Activated CD8-positive, alpha-beta memory T cell treated with anti-CD3 and anti-CD28 coated beads, Interleukin-2, amount 10 ng/mL, durations not matched to agents 7 days and 5 days (primary cell): ENCODE measurements at places on chromosomes 12 and 14. TPM values are rescaled to one million over a fixed set of nuclear protein-coding genes. Genes with fewer than 3 reads are reported as not detected.
A peak's percentile ranks its signal among the peaks of the same experiment; 100 is the strongest.

DNA sequence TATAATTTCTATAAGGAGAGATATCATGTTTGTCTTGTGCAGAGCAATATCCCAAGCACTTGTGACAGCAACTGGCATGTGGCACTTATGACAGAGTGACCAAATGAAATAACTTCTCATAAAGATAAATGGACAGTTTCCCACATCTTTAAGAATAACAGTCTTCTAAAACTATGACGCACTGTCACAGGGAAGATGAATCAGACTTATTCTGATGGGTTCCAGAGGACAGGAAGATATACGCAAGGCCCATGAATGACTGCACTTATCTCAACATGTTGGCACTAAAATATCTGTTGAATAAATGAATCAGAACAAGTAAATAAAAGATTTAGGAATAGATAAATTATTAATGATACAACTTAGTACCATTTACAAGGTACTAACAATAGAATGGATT, 465.8 kb upstream of the SYT1 start:
- no peaks in the 10 kb centered on the region for H3K27me3 ChIP-seq
- no peak overlapping the region for H3K4me3 ChIP-seq
- H3K4me1 ChIP-seq: no peaks in the 10 kb centered on the region
- no peak overlapping the region for H3K27ac ChIP-seq
- H3K36me3 ChIP-seq: no peaks in the 10 kb centered on the region

DNA sequence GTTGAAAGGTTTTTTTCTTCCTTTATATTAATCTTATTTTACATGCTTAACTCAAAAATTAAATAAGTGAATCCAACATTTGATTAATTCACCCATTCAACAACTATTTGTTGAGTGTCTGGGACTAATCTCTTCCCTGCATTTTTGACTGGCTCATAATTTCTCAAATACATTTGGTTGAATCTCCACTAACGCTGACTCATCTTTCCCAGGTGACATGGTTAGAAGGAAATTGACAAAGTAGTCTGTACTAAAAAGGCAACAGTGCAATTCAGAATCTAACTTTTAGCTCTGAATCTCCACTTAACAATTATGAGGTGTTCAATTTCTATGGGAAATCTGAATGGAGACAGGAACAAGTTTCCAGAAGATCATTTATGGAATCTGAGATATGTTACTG, 88.9 kb downstream of the LIN7A start:
- H3K27ac ChIP-seq: no peak overlapping the region
- H3K4me1 ChIP-seq: no peaks in the 10 kb centered on the region
- no peak overlapping the region for H3K4me3 ChIP-seq
- H3K36me3 ChIP-seq: no peaks in the 10 kb centered on the region
- H3K27me3 ChIP-seq: no peaks in the 10 kb centered on the region
- DNase-seq: no peak

CPNE6 gene
- total RNA-seq: not detected

GRCh38 chr14:93039649-93040315, 75.9 kb downstream of the ITPK1 start:
- H3K36me3 ChIP-seq: no peaks in the 10 kb centered on the region
- H3K4me3 ChIP-seq: no peak overlapping the region
- peaks cover 68% of the 10 kb centered on the region for H3K4me1 ChIP-seq
- no peak for DNase-seq
- H3K27ac ChIP-seq: peak overlapping the region; percentile 7

- peaks cover 13% of the 10 kb centered on the region for H3K4me1 ChIP-seq
- H3K27me3 ChIP-seq: no peaks in the 10 kb centered on the region
- H3K27ac ChIP-seq: no peak overlapping the region
- H3K36me3 ChIP-seq: peaks cover 5% of the 10 kb centered on the region
- no peak overlapping the region for H3K4me3 ChIP-seq
These were observed 72.5 kb upstream of the FERMT2 start for GRCh38 chr14:53023325-53023724.

FKBP3 gene
- 65.2 TPM for total RNA-seq

GRCh38 chr12:49507139-49507538, 31.7 kb upstream of the KCNH3 start:
- H3K27me3 ChIP-seq: no peaks in the 10 kb centered on the region
- DNase-seq: no peak
- no peak overlapping the region for H3K27ac ChIP-seq
- H3K4me3 ChIP-seq: no peak overlapping the region
- peaks cover 3% of the 10 kb centered on the region for H3K36me3 ChIP-seq

DNA sequence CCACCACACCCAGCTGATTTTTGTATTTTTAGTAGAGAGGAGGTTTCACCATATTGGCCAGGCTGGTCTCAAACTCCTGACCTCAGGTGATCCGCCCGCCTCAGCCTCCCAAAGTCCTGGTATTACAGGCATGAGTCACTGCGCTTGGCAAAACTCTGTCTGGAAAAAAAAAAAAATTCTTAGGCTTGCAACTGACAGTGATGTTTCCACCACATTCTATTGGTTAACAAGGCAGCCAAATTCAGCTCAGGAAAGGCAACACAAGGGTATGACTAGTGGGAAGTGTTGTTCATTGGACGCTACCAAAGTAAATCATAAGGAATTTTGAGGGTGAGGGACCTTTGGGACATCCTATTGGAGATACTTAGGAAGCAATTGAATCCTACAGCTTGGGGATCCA, 2.9 kb upstream of the SBNO1 start:
- H3K4me1 ChIP-seq: peaks cover 12% of the 10 kb centered on the region
- no peak overlapping the region for H3K4me3 ChIP-seq
- H3K36me3 ChIP-seq: no peaks in the 10 kb centered on the region
- no peak for DNase-seq

DNA sequence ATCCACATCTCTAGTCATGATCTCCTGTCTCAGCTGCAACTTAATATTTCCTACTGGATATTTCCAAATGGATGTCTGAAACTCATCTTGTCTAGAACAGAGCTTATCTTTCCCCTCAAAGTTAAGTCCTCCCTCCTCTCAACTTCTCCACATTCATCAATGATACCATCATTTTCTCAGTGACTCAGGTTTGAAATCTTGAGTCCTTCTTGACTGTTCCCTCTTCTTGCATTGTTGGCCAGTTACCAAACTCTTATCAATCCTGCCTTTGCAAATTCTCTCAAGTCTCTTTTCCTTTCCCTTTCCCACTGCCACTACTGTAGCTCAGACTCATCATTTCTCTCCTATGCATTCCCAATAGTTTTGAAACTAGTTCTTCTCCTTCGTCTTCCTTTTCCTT, 14.3 kb upstream of the CHURC1 start:
- DNase-seq: no peak
- no peak overlapping the region for H3K27ac ChIP-seq
- no peaks in the 10 kb centered on the region for H3K36me3 ChIP-seq
- H3K27me3 ChIP-seq: peaks cover 48% of the 10 kb centered on the region
- H3K4me1 ChIP-seq: no peaks in the 10 kb centered on the region
- no peak overlapping the region for H3K4me3 ChIP-seq

FITM1 gene
- 0.77 TPM for total RNA-seq

DNA sequence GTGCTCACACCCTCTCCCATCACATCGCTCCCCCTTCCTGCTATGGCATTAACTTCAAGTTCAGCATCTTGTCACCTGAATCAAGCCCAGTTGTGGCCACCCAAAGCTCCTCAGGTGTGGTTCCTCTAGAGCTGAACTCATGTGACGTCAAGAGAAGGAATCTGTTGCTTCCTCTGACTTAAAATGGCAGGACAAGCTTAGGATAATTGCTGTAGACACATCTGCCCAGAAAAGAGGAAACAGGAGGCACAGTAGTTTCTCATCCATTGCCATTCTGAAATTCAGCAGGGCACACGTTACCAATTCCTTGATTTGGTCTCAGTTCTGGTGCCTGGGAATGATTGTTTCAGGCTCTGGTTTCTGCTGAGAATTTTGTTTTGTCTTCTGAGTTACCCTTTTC, 52.1 kb downstream of the RCOR1 start:
- H3K27me3 ChIP-seq: no peaks in the 10 kb centered on the region
- no peak overlapping the region for H3K4me3 ChIP-seq
- no peak for DNase-seq
- no peak overlapping the region for H3K27ac ChIP-seq
- H3K36me3 ChIP-seq: no peaks in the 10 kb centered on the region

DNA sequence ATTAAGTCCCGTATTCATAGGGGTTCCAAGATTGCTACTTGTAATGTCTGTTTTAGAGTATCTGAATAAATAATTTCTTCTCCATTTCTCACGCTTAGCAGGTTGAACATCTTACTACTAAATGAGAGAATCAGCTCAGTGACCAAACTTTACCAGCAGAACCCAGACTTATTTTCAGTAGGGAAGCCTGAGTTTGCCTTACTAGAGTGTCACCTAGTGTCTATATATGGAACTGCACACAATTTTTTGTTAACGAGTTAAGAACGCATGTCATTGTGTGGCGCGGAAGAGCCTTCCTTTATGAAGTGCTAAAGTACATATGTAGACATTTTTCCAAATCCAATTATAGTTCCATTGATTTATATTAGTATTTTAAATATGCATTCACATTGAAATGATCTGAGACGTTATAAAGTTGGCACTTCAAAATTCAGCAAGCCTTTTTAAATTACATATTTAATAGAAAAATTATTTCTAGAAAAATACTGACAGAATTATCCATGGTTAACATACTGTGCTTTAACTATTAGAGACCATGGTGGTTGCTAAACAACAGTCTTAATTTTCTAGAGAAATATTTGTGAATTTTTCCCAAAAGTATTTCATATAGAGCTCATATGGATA, 88.3 kb downstream of the RPS29 start:
- H3K27ac ChIP-seq: no peak overlapping the region
- H3K4me3 ChIP-seq: no peak overlapping the region
- no peaks in the 10 kb centered on the region for H3K36me3 ChIP-seq

- no peak overlapping the region for H3K4me3 ChIP-seq
- peaks cover 29% of the 10 kb centered on the region for H3K36me3 ChIP-seq
- peak overlapping the region; percentile 94 for H3K27ac ChIP-seq
- no peaks in the 10 kb centered on the region for H3K27me3 ChIP-seq
- peaks cover 51% of the 10 kb centered on the region for H3K4me1 ChIP-seq
These were observed 37.8 kb downstream of the PRPF40B start for GRCh38 chr12:49661191-49661590.
